CD4-positive, alpha-beta T cell (primary cell): ENCODE measurements at places on chromosomes 12 and 14. TPM values are rescaled to one million over a fixed set of nuclear protein-coding genes. Genes with fewer than 3 reads are reported as not detected.

AQP6 gene
- total RNA-seq = not detected

PTGER2 gene
- total RNA-seq = 4.3 TPM

SCAF11 gene
- 205 TPM for total RNA-seq

GPR135 gene
- total RNA-seq = 0.81 TPM

CCDC197 gene
- total RNA-seq = not detected

SERPINA12 gene
- not detected for total RNA-seq

TAS2R10 gene
- total RNA-seq = not detected
